ENCODE measurements at places on chromosomes 12 and 14.

DNA sequence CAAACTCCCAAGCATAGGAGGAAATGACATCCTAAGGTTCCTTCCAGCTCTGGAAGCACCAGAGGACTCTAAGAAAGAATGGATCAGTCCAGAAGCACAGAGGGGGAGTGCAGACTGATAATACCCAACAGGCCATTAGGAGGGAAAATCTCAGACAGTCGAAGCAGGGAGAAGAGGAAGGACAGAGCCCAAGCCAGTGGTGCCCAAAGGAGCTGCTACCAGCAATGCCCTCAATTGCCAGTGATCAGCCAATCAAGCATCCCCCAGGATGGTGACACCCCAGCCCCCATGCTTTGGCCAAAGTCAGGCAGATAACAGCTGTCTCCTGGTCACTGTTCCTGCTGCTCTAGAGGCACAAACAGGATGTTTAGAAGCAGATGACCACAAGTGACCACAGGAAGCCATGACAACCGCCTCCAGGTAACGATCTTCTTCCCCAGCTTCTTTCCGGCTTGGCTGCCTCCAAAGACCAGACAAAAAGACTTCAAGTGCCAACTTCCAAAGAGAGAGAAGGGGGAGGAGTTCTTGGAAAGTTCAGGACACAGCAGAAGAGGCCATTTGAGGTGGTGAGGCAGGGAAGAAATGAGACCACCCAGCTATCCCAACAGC lies 16.2 kb downstream of the PXN start:
- DNase-seq: no peak

GRCh38 chr14:96564389-96564788 lies 62.2 kb downstream of the PAPOLA start:
- DNase-seq: no peak

DNA sequence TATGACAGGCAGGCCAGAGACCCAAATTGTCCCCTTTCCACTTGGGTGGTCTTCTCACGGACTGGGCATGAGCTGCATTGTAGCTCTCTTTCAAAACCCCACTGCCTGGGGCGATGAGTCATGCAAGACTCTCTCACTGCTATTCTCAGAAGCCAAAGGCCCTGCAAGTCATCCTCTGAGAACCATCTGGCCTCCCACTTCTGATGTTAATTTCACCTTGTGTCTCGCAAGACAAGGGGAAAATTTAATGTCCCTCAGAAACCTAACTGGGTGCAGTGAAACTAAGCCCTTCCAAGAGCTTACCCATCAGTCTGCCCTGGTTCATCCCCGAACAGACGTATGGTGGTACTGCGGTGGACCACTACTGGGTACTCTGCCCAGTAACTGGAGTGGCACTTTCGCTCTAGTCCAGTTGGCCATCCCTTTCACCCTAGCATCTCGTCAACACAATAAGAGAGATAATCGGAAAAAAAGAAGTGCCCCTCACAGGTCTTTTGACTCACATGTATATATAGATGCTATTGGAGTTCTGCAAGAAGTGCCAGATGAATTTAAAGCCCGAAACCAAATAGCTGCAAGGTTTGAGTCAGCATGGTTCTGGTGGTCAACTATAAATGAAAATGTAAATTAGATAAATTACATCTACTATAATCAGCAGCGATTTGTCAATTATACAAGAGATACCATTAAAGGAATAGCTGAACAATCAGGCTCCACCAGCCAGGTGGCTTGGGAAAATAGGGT lies 31.3 kb upstream of the LALBA start:
- DNase-seq: no peak

DNA sequence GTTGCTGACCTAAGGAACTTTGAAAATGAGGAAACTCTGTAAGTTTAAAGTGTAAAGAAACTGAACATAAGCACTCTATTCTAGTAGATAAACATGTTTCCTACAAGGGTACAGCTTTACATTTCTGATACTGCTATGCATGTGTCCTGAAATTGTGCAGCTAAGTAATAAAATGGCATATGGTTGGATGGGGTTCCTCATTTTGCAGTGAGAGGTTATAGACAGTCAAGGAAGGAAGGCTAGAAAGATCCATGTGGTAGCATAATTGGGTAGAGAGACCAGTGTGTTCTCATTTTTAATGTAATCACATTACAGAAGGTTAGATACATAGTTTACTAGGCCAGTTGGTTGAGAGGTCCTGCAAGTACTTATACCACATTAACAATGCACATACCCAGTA lies 477.0 kb downstream of the TMEM121 start:
- DNase-seq: no peak

- DNase-seq: no peak
These were observed 159.1 kb upstream of the LMNTD1 start for GRCh38 chr12:25712169-25712568.

- DNase-seq: no peak
These were observed 34.3 kb upstream of the PLEKHG6 start for GRCh38 chr12:6275928-6276887.

DNA sequence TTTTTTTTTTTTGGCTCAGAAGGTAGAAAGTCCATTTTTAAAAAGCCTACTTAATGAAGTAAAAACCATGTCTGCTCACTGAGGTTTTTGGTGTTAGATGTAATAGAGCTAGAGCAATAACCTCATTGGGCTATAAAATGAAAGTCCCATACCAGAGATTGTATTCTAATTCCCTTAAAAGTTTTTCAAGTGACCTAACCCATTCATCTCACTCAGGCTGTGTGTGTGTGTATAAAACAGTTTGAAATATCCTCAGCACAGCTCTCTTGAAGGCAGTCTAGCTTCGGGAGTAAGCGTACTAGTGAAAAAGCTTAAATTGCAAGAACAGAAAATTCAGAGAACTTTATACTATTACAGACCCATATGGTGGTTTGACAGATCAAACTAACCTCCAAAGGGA lies 313.8 kb downstream of the CEP128 start:
- DNase-seq: no peak

DNA sequence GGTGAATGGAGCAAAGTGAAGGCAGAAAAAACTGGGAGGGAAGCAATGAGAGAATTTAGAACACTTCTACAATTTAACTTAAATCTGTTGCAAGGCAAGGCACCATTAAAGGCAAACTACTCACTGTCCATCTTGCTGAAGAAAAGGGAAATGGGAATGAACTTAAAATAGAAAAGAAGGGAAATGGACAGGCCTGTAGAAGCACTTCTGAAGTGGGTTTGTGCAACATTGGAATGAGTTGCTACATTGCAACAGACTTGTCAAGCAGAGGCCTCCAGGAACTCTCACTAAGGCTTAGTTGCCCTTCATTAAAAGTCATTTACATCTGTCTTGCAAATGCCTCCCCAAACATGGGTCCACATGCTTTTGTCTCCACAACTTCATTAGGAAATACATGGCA lies 13.7 kb upstream of the OR10AD1 start:
- no peak for DNase-seq

GRCh38 chr12:53219956-53220693 lies 11.9 kb downstream of the RARG start:
- DNase-seq: peak; percentile 88

DNA sequence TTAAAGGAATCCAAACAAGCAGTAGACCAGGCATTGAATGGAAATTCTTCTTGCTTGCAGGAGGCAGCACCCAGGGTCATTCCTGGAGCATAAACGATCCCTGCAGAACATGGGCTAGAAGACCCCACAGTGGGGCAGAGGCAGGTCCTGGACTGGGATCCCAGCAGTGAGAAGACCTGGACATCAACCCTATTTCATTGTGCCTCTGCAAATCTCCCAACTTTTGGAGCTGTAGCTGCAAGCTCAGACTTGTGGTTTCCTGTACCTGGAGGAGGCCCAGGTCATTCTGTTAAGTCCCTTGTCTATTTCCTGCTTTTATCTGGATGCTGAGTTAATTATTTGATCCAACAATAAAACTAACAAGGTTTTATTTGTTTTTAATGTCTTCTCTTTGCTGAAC lies 61.7 kb downstream of the CALM1 start:
- DNase-seq: no peak

GRCh38 chr14:58455593-58456265 lies 28.2 kb downstream of the KIAA0586 start:
- no peak for DNase-seq

DNA sequence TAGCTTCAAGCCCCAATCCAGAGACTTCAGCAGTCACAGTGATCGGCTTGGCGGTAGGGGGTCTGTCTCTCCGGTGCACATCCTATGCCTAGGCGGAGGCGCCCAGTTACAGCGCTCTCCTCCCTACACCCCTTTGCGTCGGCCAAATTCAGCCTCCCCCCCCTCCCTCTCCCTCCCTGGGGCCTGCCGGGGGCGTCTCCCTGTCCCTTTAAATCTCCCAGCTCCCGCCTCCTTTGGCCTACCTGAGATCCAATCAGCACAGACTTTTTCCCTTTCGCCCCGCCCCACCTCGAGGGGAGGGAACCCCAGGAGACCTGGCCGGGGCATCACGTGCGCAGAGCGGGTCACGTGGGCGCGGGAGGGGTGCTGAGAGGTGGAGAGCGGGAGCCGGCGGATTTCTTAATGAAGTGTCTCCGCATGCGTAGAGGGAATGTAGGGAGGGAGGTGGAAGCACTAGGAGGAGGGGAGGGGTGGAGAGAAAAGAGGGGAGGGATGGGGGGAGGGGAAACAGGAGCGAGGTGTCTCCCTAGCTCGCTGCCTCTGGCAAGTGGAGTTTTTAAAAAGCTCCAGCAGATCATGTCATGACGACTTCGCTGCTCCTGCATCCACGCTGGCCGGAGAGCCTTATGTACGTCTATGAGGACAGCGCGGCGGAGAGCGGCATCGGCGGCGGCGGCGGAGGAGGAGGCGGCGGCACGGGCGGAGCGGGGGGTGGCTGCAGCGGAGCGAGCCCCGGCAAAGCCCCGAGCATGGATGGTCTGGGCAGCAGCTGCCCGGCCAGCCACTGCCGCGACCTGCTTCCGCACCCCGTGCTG lies at the start of gene HOXC13:
Gene HOXC13, plus strand, starts transcription at position 506 of the 815 bp plus-strand sequence. Its CDS starts 76 bp downstream, at position 582.
- no peak for DNase-seq

DNA sequence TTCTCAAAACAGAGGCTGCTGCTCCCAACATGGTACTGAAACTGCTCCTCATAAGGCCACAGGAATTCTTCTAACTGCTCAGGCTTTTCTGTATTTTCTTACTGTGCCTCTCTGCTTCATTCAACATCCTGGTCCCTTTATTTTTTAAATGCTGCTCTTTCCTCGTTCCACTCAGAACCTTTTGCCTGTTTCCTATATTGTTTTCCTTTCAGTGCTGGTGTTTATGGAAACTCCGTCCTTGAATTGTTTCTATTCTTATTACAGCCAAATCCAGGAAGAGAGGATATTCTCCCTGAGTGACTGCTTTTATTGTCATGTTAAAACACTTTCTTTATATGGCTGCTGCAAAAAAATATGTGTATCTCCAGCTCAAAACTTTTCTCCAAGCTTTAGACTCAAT lies 173.0 kb upstream of the E2F7 start:
- DNase-seq: no peak

DNA sequence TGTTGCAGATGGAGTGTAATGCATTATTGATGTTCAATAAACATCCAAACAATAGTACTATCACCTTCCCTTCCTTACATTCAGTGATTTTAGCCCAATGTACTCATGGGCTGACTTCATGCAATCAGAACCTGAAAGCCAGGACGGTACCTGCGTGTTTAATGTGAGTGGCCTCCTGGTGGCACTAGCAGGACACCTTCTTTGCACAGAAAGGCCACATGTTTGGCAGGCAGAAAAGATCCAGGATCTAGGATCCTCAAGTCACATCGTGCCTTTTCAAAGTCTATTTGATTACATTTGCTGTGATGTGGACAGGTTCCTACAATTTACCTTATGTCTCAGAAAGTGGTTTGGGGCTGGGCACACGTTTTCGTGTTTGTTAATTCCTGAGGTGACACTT lies 82.9 kb downstream of the NEDD1 start:
- no peak for DNase-seq

GRCh38 chr12:25364529-25365339 lies 114.0 kb upstream of the KRAS start:
- no peak for DNase-seq

GRCh38 chr14:54652605-54653052 lies 85.7 kb downstream of the SAMD4A start:
- DNase-seq: no peak

- DNase-seq: no peak
These were observed 76.4 kb downstream of the IFNG-AS1 start for GRCh38 chr12:68065687-68066086.

- no peak for DNase-seq
These were observed 37.6 kb downstream of the CACNA2D4 start for GRCh38 chr12:1880876-1881275.

GRCh38 chr12:50200552-50201273 lies 33.5 kb upstream of the CERS5 start:
- no peak for DNase-seq

- DNase-seq: no peak
These were observed 61.1 kb downstream of the PITPNM2 start for GRCh38 chr12:123089631-123090353.

- DNase-seq: no peak
These were observed 770.0 kb downstream of the FLRT2 start for GRCh38 chr14:86299994-86300393.

GRCh38 chr12:32261638-32262037 lies 137.7 kb upstream of the FGD4 start:
- no peak for DNase-seq

DNA sequence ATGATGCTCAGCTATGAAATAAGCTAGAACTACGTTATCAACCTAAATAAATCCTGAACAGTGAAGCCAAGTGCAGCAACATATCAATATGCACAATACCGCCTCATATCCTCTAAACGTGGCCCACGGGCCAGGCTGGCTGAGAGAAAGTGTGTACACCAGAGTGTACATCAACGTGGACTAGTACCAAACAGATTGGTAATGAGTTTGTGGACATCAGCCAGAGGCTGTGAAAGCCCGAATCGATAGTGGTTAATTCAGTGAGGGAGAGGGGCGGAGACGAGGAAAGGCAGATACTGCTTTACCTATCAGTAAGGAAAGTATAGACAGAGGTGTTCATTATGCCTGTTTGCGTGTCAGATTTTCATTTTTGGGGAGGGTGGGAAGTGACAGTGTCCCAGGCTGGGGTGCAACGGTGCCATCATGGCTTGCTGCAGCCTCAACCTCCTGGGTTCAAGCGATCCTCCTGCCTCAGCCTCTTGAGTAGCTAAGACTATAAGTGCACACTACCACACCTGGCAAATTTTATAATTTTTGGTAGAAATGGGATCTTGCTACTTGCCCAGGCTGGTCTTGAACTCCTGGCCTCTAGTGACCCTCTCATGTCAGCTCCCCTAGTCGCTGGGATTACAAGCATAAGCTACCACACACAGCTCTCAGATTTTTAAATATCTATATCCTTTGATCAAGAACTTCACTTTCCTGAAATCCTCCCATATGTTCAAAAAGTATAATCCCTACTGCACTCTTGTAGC lies 50.1 kb downstream of the ANAPC7 start:
- DNase-seq: no peak

DNA sequence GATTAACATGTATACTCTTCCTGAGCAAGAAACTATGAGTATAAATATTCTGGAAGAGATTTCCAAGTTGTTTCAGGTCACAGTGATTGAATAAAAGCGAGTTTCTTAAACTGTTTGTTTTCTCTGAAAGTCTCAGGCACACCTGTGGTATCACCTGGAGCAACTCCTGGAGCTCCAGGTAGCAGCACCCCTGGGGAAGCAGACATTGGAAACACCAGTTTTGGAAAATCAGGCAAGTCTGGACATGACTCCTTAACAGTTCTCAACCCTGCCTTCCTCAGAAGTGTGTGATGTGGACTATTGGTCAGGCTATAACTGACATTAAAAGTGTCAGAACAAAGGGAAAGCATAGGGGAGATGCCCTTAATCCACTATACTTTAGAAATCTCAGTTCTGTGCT lies 217.6 kb upstream of the CNTN1 start:
- no peak for DNase-seq

Measured in left colon (tissue), 2 donors.